IMR-90 (cell line): ENCODE measurements at places on chromosomes 6 and 20.

- DNase-seq = peak; percentile 1
Observed at GRCh38 chr6:127481111-127481510, 21.9 kb upstream of the KIAA0408 start.

DNA sequence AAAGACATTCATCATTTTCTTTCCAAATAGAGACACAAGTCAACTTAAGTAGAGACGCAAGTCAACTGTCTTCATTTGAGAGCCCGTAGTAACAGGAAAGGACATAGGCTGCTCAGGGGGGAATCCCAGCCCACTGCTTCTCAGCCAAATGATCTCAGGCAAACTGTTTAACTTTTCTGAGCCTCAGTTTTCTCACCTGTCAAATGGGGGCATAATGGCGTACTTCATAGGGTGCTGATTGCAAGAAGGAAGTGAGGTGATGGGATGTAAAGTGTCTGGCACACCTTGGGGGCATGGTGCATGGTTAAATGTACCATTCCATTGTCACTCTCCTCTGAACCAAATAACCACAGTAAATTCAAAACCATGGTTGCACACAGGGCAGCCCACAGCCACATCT is 96.5 kb downstream of the EYA2 start:
- no peak for DNase-seq

DNA sequence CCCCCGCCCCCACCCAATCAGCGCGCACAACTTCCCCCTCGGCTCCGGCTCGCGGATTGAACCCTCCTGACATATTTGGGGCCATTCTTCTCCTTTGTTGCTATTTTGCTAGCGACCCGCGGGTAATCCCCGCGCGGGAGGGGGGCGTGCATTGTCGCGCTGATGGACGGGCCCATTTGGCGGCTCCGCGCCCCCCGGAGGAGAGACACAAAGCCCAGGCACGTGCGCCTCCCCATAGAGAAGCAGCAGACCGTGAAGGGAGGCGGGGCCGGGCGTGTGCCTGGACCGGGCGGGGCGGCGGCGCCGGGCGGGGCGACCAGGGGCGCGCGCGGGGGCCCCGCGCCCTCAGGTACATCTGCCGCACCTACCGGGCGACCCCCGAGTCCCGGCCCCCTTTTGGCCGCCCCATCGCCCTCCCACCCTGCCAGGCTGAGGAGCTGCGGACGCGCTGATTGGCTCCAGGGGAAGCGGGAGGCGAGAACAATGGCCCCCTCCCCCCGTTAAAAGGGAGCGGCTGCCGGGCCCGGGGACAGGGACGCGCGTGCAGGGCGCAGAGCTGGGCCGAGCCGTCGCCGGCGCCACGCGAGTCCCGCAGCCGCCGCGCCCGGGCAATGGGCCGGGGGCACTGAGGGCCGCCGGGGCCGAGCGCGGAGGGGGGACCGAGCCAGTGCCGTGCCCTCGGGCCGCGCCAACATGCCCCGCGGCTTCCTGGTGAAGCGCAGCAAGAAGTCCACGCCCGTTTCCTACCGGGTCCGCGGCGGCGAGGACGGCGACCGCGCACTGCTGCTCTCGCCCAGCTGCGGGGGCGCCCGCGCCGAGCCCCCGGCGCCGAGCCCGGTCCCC is at the start of gene INSM1:
Gene INSM1 (plus strand): TSS at position 530 of the 843 bp plus-strand sequence. CDS start 164 bp downstream, at position 694.
- no peak for DNase-seq

DNA sequence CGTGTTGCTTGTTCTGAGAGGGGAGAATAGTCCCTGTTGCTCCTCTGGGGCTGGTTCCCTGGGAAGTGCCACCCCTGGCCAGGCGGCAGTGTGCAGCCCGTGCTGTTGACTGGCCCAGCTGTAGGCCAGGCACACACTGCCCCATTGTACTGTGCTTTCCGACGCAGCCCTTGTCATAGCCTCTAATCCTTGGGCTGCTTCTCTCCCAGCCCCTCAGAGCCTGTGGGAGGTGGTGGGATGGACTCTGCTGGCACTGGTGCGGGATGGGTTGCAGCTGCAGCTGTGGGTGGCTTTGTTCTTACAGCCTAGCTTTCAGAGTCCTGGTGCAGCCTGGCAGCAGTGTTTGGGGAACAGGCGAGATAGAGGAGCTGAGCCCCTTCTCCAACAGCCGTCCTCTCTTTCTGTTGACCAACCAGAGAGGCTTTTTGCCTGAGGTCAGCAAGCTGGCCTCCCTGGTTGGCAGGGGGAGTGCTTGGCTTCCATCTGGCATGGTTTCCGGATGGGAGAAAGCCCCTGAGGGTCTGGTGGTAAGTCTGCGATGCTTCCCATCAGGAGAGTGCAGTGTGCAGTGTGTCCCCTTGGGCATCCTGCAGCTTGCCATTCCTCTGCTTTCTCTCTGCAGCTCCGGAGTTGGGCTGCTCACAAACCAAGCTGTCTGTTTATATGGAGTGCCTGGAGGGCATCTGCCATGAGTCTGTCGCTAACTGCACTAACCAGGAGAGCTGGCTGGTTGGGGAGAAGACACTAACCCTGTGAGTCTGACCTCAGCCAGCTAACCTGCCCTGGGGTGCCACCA is 12.1 kb downstream of the TJAP1 start:
- DNase-seq = no peak

GRCh38 chr6:170371588-170371987 is 65.0 kb downstream of the FAM120B start:
- DNase-seq = peak; percentile 5

DNA sequence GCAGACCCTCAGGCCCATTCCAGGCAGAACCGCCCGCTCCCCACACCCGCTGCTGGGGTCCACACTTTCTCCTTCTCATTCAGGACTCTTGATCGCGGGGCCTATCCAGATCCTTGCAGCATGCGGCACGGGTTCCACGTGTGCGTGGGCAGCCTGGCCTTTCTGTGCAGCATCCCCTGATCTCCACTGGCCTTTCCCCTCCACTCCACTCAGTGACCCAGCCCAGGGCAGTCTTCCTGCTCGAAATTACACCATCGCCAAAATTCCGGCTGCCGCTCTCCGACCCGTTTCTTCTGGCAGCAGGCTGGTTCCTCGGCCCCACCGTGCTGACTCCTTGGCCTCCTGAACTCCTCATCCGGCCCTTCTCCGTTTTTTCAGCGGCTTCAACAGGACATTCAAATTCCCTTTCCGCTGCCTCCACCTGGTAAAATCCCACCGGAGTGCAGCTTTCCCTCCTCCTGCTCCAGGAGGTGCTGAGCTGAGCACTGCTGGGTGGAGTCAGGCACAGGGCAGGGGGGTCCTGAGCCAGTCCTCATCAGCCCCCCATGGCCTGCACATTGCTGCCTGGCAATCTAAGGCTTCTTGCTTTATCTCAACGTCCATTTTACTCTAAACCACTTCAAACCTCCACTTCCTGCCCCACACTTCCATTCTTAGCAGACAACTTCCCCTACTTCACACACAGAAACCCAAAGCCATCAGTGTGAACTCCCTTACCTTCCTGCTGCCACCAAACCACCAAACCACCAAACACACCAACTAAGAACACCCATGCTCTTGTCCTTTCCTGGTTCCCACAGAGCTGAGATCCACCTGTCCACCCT is 9.0 kb downstream of the SFT2D1 start:
- DNase-seq = no peak

DNA sequence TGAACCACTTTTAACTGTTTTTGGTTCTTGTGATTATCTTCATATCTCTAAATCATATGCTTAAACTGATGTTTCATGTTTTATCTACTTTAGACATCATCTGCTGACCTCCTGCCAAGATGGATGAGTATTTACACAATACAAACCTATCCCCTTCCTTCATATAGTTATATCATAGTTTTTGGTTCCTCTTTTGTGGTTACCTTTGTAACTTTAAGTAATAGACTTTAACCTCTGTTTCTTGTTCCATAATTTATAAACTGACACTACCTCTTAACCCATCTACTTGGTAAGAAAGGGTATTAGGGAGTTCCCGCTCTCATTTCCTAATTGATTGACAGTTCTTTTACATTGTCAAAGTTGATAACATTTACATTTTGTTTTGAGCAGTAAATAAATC is 11.9 kb downstream of the PCMT1 start:
- DNase-seq = no peak

GRCh38 chr6:147709396-147710272 is 201.1 kb downstream of the SAMD5 start:
- no peak for DNase-seq

GRCh38 chr6:123869334-123869733 is 65.7 kb downstream of the NKAIN2 start:
- no peak for DNase-seq

DNA sequence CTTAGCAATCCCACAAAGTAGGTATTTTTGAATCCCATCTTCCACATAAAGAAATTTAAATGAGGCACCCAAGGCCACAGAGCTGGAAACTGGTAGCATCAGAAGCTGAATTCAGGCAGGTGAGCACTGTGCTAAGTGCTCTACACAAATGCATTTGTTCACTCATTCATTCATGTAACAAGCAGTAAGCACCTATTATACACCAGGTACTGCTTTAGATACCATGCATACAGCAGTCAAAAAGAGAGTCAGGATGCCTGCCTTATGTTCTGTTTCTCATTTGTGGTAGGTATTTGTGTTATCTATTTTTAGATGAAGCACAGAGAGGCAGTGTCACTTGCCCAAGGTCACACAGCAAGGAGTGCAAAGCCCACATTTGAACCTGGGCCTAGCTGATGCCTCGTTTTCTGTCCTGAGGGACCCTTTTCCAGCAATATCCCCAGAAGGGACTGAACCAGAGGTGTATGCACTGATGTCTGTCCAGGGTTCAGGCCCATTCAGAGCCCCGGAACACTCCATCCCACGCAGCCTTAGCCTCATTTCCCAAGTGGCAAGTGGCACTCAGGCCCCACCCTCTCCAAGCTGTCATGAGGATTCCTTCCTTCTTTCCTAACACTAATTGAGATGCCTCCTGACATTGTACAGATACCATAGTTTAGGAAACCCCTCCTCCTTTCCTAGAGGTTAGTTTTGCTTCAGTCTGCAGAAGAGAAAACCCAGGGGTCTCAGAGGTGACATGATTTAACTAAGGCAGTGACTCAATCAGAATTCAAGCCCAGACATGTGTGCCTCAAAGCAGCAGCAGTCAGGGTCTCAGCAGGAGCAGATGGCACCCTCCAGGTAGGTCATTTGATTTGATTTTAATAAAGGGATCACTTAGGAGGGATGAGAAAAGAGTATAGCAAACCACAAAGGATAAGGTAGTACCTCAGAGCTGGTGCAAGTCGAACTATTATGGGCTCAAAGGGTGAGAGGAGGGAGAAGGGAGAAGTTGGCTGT is 61.2 kb upstream of the SIRPA start:
- DNase-seq = no peak

DNA sequence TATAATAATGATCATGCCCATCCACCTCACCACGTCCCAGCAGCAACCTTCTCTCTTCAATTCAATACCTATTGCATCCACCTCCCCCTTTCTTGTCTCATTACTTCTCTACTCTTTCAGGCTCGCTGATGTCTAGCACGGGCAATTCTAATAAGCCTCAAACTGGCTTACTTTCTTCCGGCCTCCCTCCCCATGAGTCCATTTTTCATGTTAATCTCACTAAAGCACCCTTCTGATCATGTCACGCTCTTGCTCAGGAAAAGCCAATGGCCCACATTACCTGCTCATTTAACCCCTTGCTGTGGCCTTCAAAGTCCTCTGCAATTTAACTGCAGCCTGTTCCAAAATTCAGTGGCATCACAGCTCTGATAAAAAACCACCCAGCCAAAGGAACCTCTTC is 105.1 kb downstream of the UTRN start:
- no peak for DNase-seq

GRCh38 chr6:78896227-78896626 is 28.9 kb downstream of the IRAK1BP1 start:
- DNase-seq = no peak

DNA sequence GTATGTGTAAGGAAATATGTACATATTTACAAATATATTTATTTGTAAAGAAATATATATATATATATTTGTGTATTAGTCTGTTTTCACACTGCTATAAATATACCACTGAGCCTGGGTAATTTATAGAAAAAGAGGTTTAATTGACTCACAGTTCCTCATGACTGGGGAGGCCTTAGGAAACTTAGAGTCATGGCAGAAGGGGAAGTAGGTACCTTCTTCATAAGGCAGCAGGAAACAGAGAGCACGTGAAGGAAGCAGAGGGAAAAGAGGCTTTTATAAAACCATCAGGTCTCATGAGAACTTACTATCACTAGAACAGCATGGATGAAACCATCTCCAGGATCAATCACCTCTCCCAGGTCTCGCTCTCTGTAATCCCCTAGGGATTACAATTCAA is 644.5 kb upstream of the HS3ST5 start:
- DNase-seq = no peak

DNA sequence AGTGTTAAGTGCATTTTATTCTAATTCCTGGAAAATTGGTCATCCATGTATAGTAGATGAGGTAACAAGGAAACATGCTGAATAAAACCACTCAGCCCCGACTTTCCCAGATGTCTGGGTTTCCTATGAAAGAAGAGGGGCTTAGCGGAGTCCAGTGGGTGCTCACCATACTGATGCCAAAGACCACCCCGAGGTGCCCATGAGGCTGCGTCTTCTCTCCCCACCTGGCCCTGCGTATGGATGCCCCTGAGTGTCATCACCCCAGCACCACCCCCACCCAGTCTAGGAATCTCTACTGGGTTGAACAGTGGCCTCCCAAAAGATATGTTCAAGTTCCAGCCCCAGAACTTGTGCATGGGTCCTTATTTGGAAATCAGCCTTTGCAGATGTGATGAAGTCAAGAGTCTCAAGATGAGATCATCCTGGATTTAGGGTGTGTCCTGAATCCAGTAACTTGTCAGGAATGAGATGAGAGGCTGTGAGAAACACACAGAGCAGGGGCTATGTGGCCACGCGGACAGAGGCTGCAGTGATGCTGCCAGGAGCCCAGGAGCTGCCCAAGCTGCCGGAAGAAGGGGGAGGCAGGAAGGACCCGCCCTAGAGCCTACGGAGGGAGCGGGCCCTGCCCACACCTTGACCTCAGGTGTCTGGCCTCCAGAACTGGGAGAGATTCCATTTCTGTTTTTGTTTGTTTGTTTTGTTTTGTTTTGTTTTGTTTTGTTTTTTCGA is 124.6 kb upstream of the CDH4 start:
- DNase-seq = peak; percentile 92

- DNase-seq = no peak
Observed at GRCh38 chr20:30816182-30816645, 441.2 kb upstream of the DEFB115 start.

DNA sequence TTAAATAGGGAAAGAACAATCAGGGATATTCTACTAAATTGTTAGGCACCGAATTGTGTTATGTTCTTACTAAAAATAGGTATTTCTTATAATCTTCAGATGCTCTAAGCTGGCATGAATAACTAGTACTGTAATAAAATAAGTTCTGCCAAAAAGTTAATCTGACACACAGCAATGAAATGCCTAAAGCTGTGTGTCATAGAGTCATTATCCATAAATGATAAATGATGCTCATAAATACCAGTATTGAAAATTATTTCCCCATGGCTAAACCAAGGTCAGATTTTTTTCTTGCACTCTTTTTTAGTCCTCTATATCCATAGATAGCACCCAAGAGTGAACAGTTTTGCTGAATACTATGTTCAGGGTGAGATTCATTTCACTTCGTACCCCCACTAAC is 11.7 kb upstream of the PRIM2 start:
- DNase-seq = peak; percentile 30

GRCh38 chr6:149046164-149046821 is 271.2 kb upstream of the TAB2 start:
- no peak for DNase-seq

GRCh38 chr6:20610636-20611370 is 76.5 kb downstream of the CDKAL1 start:
- peak; percentile 28 for DNase-seq
